CD8-positive, alpha-beta memory T cell (primary cell): ENCODE measurements at places on chromosomes 3 and 15. TPM values are rescaled to one million over a fixed set of nuclear protein-coding genes. Genes with fewer than 3 reads are reported as not detected.
A peak's percentile ranks its signal among the peaks of the same experiment; 100 is the strongest.

GRCh38 chr3:44289882-44290462 lies 48.3 kb downstream of the TOPAZ1 start:
- H3K27me3 ChIP-seq, result no peaks in the 10 kb centered on the region
- no peak for DNase-seq
- no peak overlapping the region for H3K4me3 ChIP-seq

GRCh38 chr3:25789209-25789595 lies 688 bp upstream of the OXSM start:
- H3K36me3 ChIP-seq, result no peaks in the 10 kb centered on the region
- H3K4me3 ChIP-seq, result peak overlapping the region; percentile 85
- H3K4me1 ChIP-seq, result peaks cover 16% of the 10 kb centered on the region
- no peaks in the 10 kb centered on the region for H3K27me3 ChIP-seq

- no peak for DNase-seq
- no peak overlapping the region for H3K4me3 ChIP-seq
- H3K27me3 ChIP-seq, result peaks cover 65% of the 10 kb centered on the region
- H3K4me1 ChIP-seq, result no peaks in the 10 kb centered on the region
- H3K36me3 ChIP-seq, result no peaks in the 10 kb centered on the region
- no peak overlapping the region for H3K27ac ChIP-seq
These were observed 15.3 kb downstream of the NR2F2 start for GRCh38 chr15:96345560-96346399.

Gene NPAP1
- not detected for polyA plus RNA-seq
